Femur (tissue), 1 donor: ENCODE measurements at places on chromosomes 3 and 15.
A peak's percentile ranks its signal among the peaks of the same experiment; 100 is the strongest.

DNA sequence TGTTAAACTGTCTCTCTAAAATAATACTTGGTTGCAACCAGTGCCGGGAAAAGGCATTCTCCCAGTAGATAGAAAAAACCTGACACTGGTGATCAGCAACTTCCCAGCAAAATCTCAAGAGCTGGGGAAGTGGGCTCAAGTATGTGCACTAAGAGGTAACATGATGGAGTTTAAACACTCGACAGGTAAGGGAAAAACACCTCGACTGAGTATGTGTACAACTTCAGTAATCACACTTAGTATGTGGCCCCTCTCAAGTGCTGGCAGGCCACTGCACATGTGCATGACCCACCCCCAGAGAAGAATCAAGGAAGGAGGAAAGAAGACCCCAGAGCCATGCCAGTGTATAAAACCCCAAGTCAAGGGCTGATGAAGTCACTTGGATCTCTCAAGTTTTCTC, 27.4 kb downstream of the SPESP1 start:
- no peak for DNase-seq

- no peak for DNase-seq
Measured at GRCh38 chr3:162729686-162730085, 1233.1 kb downstream of the OTOL1 start.

DNA sequence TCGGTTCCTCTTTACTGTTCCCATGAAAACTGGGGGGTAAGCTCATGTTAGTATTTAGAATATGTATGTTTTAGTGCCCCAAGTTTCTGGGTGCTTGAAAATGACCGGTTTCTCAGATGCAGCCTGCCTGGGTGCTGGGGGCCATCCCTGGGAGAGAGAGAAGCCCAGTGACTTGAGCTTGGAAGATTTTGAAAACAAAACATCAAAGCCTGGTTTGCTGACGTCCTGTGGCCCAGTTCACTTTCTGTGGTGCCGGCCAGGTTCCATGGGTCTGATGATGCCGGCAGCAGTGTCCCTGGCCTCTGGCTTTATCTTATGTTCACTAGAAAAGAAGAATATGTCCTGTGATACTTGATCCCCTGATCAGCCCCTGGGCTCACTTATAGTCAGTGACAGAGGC, 17.1 kb downstream of the APBA2 start:
- DNase-seq, result no peak

DNA sequence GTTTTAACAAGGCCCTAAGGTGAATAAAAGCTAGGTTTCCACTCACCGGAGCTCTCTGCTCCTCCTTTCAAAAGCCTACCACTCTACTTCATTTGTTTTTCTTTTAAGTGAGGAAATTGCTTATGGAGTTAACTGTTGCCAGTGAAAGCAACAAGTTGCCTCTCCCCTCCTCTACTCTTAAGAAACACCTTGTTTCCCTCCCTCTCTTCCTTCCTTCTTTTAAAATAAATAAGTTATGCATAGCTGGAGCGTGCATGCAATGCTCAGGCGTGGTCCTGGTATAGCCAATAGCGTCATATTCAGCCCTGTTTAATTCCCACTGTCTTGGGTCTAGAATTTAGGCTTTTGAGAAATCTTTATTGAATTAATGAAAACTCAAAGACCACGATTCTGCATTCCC, 101.1 kb upstream of the IGF1R start:
- DNase-seq, result no peak

DNA sequence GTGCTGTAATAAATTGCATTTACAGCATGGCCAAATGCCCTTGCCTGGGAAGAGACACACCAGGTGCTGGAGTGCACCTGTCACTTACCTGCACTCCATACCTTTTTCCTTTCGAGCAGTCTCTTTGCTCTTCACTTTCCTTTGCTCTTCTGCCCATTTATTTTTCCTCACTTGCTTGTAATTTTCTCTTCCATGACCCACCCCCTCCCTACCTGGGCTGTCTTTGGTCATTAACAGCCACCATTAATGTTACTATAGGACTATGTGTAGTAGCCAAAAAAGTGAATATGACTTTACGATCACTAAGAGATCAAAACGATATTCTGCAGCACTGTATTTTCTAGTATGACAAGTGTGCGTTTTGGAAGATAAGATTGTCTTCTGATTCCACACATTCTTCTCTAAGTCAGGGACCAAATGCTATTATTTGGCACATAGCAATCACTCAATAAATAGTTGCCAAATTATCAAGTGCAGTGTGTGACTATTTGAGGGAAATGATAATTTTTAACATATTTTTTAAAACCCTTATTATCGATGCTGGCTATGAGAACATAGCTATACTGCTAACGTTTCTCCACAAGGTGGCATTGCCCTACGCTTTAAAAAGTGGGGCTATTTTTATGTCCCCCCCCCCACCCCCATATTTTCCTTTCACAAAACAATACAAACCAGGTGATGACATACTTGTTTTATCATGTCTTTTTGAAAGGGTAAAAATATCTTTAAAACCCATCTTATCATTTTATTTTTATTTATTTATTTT, 114.4 kb downstream of the GHSR start:
- DNase-seq, result no peak

GRCh38 chr3:57038466-57039164, 21.8 kb upstream of the SPATA12 start:
- DNase-seq, result no peak

DNA sequence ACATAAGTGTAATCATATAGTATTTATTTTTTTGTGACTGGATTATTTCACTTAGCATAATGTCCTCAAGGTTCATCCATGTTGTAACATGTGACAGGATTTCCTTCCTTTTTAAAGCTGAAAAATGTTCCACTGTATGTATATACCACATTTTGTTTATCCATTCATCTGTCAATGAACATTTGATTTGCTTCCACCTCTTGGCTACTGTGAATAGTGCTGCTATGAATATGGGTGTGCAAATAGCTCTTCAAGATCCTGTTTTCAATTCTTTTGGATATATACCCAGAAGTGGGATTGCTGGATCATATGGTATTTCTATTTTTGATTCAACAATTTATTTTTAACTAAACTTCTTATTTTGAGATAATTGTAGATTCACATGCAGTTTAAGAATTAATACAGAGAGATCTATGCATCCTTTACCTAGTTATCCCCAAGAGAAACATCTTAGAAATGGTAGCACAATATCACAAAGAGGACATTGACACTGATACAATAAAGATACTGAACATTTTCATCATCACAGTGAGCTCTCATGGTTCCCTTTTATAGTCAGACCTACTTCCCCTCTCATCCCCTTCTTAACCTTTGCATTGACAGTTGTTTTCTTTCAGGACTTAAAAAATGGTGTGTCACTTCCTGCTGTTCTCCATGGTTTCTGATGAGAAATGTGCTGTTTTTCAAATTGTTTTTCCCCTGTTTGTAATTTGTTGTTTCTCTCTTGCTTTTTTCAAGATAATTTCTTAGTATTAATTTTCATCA, 90.1 kb downstream of the SATB1 start:
- DNase-seq, result no peak

DNA sequence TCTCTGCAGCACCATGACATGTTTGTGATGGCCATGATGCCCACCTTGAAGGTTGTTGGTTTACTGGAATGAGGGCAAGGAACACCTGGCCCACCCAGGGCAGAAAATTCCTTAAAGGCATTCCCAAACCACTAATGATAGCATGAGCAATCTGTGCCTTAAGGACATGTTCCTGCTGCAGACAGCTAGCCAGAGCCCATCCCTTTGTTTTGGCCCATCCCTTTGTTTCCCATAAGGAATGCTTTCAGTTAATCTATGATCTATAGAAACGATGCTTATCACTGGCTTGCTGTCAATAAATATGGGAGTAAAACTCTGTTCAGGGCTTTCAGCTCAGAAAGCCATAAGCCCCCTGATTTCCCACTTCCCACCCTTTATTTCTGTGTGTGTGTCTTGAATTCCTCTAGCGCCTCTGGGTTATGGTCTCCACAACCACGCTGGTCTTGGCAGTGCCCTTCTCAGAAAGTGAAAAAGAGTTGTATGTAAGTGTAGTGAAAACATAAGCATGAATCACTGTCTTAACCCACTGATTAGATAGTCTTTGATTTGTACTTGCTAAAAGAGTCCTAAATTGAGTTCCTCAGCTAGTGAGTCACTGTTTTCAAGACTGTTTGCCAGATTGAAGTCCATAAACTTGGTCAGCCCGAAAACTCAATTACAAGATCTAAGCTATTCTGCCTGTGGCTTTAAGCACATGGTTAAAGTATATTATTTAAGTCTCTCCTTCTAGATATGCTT, 19.0 kb upstream of the CCR2 start:
- no peak for DNase-seq

DNA sequence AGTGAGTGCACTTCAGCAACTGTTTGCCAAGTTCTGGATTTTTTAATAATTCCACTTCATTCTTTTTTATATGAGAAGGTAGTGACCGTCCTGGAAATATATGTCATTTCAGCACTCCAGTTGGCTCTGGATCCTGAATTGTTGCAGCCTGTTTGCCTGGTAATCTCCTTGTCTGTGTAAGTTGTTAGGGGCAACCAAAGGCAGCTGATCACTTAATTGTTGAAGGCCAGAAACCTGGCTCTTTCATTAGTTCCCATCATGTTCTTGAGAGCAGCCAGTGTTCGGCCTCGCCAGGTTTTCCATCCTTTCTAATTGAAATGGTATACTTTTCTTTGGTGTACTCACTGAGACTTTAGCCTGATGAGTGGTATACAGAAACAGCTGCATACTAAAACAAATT, 168.6 kb downstream of the SOX2 start:
- peak; percentile 36 for DNase-seq
